Panc1 (cell line): ENCODE measurements at places on chromosomes 2 and 18.

DNA sequence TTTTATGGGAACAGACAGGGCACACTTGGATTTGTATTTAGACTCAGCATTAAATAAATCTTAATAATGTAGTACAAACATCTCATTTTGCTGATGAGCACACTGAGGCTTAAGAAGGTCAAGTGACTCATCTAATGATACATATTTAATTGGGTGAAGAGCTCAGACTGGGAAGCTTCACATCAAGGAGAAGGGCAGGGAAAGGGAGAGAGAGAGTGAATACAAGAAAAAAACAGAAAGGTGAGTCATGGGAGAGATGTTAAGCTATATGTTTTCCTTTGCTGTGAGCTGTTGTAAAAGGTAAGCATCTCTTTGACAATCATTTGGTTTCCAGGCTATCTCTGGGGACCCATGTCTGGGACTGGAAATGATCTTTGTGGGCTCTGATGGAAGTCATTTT lies 277.8 kb downstream of the SETBP1 start:
- H3K4me1 ChIP-seq: no peaks in the 10 kb centered on the region
- H3K4me3 ChIP-seq: no peak overlapping the region
- DNase-seq: no peak

GRCh38 chr2:237156031-237156856 lies 70.6 kb downstream of the COPS8 start:
- no peaks in the 10 kb centered on the region for H3K27me3 ChIP-seq
- no peaks in the 10 kb centered on the region; the same call in 1 of the 2 replicates for H3K4me1 ChIP-seq
- H3K27ac ChIP-seq: peak overlapping the region; percentile 66
- no peak for DNase-seq

DNA sequence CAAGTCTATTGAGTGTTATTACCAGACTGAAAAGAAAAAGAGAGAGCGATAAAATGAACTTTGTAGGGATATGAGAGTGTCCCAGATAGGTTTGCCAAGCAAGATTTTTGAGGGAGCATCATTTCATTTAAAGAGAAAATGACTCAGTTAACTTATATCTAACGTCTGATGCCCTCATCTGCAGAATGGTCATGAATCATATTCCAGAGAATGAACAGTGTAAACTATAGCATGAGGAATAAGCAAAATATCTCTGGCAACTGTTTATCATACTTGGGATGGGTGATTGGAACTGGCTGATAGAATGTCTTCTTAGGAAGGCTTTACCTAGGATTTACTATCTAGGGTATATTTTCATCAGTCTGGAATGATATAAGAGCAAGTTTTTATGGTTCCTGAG lies 289.4 kb downstream of the CMPK2 start:
- H3K36me3 ChIP-seq: no peaks in the 10 kb centered on the region
- H3K27ac ChIP-seq: no peak overlapping the region
- H3K4me3 ChIP-seq: no peak overlapping the region
- peak; percentile 20 for DNase-seq
- H3K4me1 ChIP-seq: no peaks in the 10 kb centered on the region

DNA sequence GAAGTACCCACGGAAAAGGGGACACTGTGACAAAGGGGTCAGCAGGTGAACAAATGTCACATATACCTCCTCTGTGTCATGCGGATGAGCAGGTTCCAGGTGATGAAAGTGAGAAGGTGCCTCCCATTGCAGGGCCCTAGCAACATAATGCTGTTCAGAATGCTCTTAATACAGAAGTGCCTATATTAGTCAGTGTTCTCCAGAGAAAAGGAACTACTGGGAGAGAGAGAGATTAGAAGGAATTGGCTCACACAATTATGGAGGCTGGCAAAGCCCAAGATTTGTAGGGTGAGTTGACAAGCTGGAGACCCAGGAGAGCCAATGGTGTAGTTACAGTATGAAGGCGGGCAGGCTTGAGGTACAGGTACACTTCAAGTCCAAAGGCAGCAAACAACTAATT lies 98.1 kb upstream of the CDC42EP3 start:
- H3K4me1 ChIP-seq: no peaks in the 10 kb centered on the region
- H3K27me3 ChIP-seq: no peaks in the 10 kb centered on the region; the same call in 1 of the 2 replicates
- no peak overlapping the region for H3K27ac ChIP-seq
- no peak for DNase-seq
- H3K4me3 ChIP-seq: no peak overlapping the region
- H3K36me3 ChIP-seq: no peaks in the 10 kb centered on the region
